Frontal cortex (tissue), 4 donors: ENCODE measurements at places on chromosomes 1 and 21.

DNA sequence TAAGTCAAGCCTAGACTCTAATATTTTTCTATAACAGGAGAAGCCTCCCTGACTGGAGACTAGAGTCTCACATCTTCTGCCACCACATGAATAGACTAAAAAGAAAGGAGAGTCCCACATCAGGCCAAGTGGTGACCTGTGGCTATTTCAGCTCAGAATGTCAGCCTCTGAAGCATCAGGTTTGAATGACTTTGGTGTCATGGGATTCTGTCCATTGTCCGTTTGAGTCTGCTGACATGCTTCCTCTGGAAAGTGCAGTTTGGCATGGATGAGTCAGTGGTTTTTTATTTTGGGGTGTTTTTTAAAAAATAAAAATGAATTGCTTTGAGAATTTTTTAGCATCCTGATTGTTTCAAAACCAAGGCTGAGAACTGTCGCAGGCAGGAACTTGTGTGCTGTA is 19.5 kb downstream of the DYRK3 start:
- no peak for DNase-seq

GRCh38 chr21:44840771-44841170 is 22.9 kb upstream of the SUMO3 start:
- DNase-seq = no peak

DNA sequence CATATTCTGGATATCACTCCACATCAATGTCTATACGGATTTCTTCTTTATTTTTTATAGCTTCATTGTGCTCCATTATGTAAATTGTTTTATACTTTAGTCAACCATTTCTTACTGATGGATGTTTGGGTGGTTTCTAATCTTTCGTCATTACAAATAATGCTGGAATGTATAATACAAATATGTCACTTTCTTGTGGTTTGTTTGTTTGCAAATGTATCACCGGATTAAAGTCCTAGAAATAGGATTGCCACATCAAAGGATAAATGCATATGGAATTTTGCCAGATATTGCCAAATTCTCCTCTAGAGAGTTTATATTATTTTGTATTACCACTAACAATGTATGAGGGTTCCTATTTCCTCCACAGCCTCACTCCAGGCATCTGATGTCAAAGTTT is 48.7 kb upstream of the PRDM2 start:
- DNase-seq = no peak

- DNase-seq = no peak
Measured at GRCh38 chr1:89721351-89721750, 88.4 kb downstream of the LRRC8C start.

DNA sequence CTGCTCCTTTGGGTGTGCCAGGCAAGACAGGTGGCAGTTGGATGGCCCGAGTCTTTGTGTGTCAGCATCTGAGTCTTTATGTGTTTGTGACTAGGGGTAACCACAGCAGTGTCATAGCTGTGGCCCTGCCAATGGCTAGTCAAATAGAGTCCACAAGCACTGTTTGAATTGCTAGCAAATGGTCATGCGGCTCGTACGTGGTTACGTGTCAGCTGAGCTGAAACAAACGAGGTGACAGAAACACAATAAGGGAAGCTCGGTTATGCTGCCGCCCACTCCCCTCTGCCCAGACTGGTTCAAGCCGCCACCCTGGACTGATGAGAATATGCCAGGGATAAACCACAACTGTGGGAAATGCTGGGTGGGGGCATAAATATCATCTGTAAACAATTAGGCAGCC is 174.3 kb upstream of the LMO4 start:
- no peak for DNase-seq

GRCh38 chr1:246308533-246309075 is 198.5 kb downstream of the SMYD3 start:
- DNase-seq = no peak

DNA sequence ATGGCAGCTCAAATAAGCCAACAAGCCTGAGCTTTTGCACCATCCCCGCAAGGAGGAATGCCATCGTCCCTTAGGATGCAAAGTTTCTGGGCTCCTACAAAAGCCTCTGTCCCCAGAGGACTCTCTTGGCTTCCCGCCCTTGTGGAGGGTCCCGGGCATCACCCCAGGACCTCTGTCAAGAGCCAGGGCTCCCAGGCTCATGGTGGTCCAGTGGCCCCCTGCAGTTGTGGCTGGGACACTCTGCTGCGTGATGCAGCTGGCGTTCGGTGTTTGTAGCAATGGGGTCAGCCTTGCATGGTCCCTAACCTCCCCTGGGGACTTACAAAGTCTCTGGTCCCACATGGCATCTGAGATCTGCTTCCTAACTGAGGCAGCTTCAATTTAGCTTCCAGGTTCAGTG is 104.7 kb downstream of the RIPK4 start:
- no peak for DNase-seq

GRCh38 chr1:116680752-116681151 is 13.2 kb upstream of the IGSF3 start:
- no peak for DNase-seq

DNA sequence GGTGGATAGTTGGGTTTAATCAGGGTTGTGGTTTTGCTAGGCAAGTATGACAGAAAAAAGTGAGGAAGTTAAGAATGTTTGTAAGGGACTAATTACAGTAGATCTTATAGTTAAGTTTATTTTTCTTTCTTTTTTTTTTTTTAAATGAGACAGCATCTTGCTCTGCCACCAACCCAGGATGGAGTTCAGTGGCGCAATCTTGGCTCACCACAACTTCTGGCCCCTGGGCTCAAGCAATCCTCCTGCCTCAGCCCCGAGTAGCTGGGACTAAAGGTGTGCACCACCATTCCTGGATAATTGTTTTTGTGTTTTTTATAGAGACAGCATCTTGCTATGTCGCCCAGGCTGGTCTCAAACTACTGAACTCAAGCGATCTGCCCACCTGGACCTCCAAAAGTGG is 41.7 kb downstream of the EYA3 start:
- DNase-seq = no peak

- DNase-seq = no peak
Measured at GRCh38 chr1:179448437-179449149, 82.8 kb downstream of the AXDND1 start.

GRCh38 chr1:38028105-38028591 is 15.6 kb downstream of the UTP11 start:
- no peak for DNase-seq

DNA sequence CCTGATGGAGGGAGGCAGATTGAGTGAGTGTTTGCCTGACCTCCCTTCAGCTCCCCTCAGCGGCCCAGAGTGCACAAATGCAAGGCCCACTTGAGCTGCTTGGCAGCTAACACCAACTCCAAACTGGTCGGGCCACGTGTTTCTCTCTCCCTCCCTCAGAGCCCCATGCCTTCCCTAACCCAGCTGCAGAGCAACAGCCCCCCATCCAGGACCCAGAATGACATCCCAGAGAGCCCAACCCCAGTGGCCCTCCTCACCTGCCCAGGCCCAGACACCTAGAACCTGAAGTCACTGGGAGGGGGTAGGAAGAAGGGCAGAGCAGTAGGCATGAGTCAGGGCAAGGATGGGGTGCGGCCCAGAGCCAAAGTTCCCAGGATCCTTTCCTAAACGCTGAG is 789 bp upstream of the S100A14 start:
- DNase-seq = no peak

DNA sequence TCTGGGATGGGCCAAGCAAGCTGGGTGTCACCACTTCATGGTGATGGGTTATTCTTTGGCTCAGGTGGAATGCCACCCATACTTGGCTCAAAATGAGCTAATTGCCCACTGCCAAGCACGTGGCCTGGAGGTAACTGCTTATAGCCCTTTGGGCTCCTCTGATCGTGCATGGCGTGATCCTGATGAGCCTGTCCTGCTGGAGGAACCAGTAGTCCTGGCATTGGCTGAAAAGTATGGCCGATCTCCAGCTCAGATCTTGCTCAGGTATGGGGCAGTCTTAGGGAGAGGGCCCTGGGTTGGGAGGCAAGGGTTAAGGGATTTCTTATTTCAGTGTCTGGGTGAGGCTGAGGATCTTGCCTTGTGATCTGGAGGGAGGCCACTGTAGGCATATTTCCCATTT is 15.4 kb upstream of the NASP start:
- no peak for DNase-seq

DNA sequence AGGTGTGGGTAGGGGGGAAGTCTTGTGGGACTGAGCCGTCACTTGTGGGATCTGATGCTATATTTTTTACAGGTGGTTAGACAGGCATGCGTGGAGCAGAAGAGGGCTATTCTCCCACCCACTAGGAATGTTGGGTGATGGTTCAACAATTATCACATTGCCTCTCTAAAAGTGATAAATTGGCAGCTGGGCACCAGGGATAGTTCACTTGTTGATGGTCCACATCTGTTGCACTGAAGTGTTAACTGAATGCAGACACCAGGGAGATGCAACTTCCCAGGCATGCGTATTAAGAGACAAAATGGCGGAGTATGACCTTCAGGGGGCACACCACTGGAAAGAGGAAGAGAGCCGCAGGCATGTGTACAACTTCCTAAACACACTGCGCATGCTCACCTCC is 193.3 kb upstream of the TNR start:
- DNase-seq = no peak
